ENCODE measurements at places on chromosomes 6 and 20.

GRCh38 chr6:92130944-92131343 is 1288.4 kb downstream of the EPHA7 start:
- no peak for DNase-seq

GRCh38 chr6:150751296-150751695 is 114.2 kb upstream of the MTHFD1L start:
- DNase-seq, result no peak

DNA sequence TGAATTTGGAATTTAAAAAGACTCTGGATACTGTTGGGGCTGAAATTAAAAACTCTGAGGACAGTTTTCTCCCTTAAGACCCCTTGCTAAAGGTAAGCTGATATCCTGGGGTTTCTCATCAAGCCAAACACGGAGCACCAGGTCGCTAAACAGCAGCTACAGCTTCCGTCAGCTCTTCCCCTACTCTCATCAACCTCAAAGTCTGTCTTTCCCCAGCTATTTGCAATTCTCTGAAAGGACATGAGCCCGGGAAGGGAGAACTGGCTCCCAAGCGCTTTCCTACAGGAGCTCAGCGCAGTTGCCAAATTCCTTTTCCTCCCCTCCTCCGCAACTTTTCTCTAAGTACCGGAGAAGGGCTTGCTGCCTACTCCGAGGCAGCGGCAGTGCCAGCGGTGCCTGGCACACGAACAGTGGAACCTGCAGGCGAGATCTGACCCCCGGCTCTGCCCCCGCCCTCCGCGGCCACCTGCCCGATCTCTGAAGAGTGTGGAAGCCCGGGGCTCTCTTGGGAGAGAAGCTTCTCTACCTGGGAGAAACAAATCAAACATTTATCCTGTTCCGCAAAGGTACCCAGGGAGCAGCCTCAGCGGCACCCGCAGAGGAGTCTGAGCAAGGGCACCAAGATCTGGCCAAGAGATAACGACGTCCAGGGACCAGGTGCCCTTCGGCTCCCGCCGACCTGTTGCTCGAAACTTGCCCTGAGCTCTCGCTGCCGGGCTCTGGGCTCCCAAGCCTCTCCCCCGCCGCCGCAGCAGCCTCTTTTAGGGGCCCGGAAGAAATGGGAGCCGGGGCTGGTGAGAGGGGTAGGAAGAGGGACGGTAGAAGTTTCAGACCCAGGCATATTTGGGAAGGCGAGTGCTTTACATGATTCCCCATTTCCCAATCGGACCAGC is 2.2 kb downstream of the CBLN4 start:
- DNase-seq, result no peak

DNA sequence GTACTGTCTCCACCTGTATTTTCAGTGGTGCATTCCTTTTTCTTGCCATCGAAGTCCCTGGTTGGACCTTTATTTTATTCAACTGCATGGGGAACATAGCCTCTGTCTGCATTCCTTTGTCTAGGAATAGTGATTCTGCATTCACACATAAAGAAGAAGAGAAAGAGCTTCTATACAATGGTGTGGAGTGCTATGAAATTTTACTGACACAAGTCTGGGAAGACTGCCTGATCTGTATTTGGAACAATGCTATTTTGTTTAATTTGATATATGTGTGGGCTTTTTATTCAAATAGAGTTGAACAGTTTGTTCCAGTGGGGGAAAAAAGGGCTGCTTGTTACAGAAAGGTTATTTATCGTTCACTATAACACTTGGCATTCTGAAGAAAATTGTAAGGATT is 375.7 kb upstream of the POU3F2 start:
- no peak for DNase-seq

DNA sequence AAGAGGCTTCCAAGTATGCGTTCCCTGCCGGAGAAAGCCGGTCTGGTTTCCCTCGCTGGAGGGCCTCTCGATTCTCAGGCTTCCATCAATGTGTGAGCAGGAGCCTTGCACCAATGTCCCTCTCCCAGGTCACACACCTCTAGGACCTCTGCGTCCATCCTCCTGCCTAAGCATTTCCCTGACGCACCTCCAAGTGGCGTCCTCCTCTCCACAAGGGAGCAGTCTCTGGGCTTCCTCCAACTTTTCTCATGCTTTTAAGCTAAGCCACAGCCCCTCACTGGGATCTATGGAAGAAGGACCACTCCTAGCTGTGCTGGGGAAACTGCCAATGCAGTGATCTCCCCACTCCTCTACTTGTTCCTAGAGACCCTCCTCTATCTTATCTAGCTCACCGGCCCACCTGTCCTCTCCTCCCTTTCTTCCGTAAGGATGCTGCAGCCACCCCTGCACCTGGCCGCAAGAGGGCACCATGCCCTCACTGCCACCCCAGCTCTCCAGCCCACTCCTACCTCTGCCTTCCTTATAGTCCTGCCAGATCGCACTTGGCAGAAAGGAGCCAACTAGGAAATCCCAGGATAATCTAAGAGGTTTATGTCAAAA is 258.7 kb downstream of the LRFN2 start:
- DNase-seq, result peak; percentile 17

DNA sequence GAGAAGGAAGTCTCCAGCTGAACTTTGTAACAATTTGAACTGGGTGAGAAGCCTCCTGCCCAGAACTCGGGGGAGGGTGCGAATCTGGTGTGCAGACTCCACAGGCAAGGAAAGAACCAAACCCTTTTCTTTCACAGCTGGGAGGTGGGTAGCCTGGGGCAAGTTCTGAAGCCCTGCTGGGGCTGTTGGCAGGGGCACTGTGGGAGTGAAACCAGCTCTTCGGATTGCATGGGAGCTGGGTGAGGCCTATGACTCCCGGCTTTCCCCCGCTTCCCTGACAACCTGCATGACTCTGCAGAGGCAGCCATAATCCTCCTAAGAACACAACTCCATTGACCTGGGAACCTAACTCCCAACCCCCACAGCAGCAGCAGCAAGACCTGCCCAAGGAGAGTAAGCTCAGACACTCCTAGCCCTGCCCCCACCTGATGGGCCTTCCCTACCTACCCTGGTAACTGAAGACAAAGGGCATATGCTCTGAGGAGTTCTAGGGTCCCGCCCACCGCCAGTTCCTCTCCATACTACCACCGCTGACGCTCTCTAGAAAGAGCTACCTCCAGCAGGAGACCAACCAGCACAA is 37.5 kb downstream of the SOD2 start:
- DNase-seq, result no peak

All from stimulated activated CD4-positive, alpha-beta T cell treated with anti-CD3 and anti-CD28 coated beads, Interleukin-12 subunit alpha, Interleukin-12 subunit beta, amount 100 ng/mL, for 4 hours (primary cell).